ENCODE measurements at places on chromosomes 6 and 20. TPM values are rescaled to one million over a fixed set of nuclear protein-coding genes. Genes with fewer than 3 reads are reported as not detected.

- DNase-seq: no peak
Observed at GRCh38 chr6:113352029-113352801, 504.9 kb upstream of the MARCKS start.

- DNase-seq: no peak
Observed at GRCh38 chr6:110352563-110353262, 5.4 kb downstream of the METTL24 start.

DNA sequence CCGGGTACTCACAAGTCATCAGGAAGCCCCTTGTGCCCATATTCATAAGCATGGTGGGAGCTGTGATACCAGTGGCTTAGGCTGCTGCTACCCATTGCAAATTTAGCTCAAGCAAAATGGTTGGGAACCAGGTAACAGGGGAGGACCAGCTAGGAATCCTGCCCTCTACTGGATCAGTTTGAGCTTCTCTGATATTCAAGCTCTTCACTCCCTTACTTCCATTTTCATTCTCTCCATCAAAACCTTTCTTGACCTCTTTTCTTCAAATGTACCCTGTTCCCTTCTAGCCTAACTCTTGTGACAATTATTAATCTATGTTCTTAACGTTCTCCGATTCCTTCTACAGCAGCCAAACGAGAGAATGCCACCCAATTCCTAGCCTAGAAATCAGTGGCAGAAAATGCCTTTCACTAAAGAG lies 9.7 kb downstream of the NOL7 start:
- DNase-seq: peak; percentile 57

DNA sequence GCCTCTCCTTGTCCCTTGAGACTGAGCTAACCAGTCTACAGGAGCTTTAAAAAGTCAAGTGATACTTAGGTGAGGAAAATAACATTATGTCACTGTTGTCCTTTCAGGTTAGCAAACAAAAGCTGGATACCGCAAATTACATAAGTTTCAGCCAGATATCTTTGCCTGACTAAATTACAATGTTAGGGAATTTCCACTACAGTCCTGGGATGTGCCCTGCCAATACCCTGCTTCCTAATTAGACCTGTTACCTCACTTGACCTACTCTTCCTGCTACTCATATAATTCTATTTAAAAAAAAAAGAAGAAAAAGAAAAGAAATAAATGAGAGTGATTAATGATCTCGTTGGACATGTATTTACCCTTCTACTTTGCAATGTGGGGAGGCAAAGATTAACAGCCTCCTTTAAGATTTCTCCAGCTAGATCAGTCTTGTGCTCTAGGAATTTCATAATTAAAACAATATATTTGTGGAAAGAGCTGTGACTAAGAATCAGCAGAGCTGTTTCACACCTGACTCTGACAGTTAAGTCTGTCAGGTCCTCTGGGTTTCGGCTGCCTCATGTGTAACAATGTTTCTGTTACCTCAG lies 318.9 kb downstream of the HDGFL1 start:
- no peak for DNase-seq

DNA sequence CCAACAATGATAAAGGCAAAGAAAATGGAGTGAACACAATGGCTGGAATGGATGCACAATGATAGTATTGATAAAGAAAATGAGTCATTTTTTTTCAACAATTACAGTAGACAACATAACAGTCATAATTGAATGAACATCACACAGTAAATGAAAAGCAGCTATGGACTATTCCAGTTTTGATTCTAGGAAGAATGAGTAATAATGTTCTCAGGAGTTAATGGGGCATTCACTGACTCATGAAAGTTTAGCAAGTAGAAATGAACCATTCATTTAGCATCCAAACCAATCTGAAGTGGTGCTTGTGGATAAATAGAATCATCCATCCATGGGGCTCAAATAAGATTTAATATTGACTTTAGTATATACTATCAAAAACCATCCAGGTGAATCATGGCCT lies 1029.5 kb upstream of the GJE1 start:
- no peak for DNase-seq

GRCh38 chr20:36461600-36462439 lies 79.5 kb upstream of the MYL9 start:
- DNase-seq: peak; percentile 60

- DNase-seq: no peak
Observed at GRCh38 chr6:106745197-106745770, 115.9 kb downstream of the QRSL1 start.

Gene ZNF334
- 0.07 TPM for total RNA-seq

Gene MOG
- total RNA-seq: not detected

Gene CTSZ
- total RNA-seq: 322 TPM

Gene WFDC12
- total RNA-seq: not detected

Gene PHACTR3
- not detected for total RNA-seq

Gene MEI4
- not detected for total RNA-seq
